ENCODE measurements at places on chromosomes 4 and X.
A peak's percentile ranks its signal among the peaks of the same experiment; 100 is the strongest.

DNA sequence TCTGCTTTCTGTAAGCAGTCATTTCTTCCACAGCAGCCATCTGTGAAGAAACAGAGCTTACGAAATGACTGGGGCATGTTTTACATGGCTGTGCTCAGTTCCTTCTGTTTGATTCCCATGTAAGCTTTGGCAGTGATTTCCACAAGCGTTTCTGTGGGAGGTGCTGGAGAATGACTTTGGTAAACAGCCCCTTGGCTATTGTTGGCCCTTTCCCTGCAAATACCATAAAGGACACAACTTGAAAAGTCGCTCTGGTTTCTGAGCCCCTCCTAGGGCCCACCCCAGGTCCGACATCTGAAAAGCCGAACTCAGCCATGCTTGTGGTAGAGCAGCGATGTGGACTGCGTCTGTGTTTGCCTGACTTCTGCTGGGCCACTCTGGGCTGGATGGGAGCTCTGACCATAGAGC lies 3.7 kb downstream of the LIMCH1 start:
- peak; percentile 50 for DNase-seq

- no peak for DNase-seq
Measured at GRCh38 chr4:168509786-168510185, 12.9 kb downstream of the PALLD start.

GRCh38 chrX:20347481-20347880 lies 80.8 kb upstream of the RPS6KA3 start:
- no peak for DNase-seq

DNA sequence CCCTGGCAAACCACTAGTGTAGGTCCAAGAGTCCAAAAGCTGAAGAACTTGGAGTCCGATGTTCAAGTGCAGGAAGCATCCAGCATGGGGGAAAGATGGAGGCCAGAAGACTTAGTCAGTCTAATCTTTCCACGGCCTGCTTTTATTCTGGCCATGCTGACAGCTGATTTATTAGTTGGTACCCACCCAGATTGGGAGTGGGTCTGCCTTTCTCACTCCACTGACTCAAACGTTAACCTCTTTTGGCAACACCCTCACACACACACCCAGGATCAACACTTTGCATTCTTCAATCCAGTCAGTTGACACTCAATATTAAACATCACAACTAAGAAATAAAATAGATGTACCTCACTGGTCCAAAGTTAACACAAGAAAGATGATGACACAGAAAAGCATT lies 134.8 kb upstream of the GABRA2 start:
- no peak for DNase-seq

DNA sequence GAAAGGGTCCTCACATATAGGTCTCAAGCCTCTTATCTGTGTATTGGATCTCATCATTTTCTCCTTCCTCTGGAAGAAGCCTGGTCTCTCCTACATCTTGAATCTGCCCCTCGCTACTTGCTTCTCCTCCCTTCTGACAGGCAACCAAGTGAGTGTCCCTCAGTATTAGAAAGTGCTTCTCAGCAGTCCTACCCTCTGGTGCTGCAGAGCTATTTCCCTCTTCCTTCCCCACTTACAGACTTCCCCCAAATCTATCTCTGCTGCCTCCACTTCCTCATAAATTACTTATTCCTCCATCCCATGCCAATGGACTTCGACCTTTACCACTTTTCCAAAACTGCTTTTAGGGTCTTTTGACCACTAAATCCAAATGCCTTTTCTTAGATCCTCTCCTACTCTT lies 129.1 kb upstream of the NAP1L5 start:
- DNase-seq = no peak
